T follicular helper cell (primary cell): ENCODE measurements at places on chromosomes 7 and 10.

- DNase-seq: no peak
Observed at GRCh38 chr10:44340557-44340956, 44.3 kb downstream of the CXCL12 start.

GRCh38 chr7:116588641-116589594 lies 64.1 kb downstream of the CAV1 start:
- no peak for DNase-seq

GRCh38 chr7:130127821-130128317 lies 57.5 kb downstream of the KLHDC10 start:
- DNase-seq: no peak

- DNase-seq: no peak
Observed at GRCh38 chr10:52378124-52378523, 64.0 kb downstream of the DKK1 start.

- no peak for DNase-seq
Observed at GRCh38 chr7:101238226-101239182, 902 bp upstream of the CLDN15 start.

- no peak for DNase-seq
Observed at GRCh38 chr7:66894463-66895080, 26.5 kb upstream of the TMEM248 start.

- no peak for DNase-seq
Observed at GRCh38 chr10:76245951-76246495, 814.6 kb downstream of the LRMDA start.

- DNase-seq: no peak
Observed at GRCh38 chr7:93006480-93007095, 111.2 kb downstream of the SAMD9 start.
